ENCODE measurements at places on chromosomes 3 and 15. TPM values are rescaled to one million over a fixed set of nuclear protein-coding genes. Genes with fewer than 3 reads are reported as not detected.

DNA sequence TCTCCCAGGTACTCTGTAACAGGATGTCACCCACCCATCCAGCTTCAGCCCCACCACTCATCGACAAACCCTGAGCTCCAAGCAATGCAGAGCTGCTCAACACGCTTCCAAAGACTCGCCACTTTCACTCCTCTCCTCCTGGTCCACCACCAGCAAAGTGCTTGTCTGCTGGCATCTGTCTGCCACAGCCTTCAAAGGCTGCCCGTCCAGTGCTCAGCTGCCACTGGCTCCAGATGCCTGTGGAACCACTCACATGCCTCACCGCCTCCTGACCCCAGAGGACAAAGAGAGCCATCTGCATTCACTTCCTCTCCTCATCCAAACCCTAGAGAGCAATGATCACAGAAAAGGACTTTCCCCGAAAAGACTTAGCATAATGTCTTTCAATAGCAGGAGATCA, 109.5 kb upstream of the OCA2 start:
- no peaks in the 10 kb centered on the region for H3K4me1 ChIP-seq
- H3K36me3 ChIP-seq, result peaks cover 23% of the 10 kb centered on the region
- H3K27me3 ChIP-seq, result no peaks in the 10 kb centered on the region
- H3K4me3 ChIP-seq, result no peak overlapping the region

Gene DZIP3
- total RNA-seq, result 12.1 TPM

DNA sequence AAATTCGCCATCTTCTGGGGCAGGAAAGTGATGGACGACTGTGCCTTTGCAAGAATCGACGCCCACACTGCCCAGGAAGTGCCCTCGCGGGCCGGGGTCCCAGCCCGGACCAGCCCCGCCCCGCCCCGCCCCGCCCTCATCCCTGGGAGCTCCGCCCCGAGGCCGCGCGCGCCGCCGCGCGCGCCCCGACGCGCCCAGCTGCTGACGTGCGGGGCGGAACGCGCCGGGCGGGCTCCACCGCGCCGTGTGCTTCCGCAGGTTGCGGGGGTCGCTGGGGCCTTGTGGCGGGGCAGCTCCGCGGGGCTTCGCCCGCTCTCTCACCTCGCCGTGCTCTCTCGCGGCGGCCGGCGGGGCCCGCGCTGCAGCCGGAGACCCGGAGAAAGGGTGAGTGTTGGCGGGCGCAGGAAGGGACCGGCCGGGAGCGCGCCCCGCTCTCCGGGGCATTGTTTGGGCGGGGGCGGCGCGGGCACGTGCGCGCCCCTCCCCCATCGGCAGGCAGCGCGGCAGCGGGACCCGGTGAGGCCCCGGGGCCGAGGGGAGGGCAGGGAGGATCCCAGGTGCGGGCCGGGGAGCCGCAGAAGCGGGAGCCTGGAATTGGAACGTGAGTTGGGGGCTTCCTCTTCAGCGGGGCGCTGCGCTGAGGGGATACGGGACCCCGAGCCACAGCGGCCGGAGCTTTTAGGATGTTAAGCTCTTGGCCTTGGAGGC, at the start of gene YEATS2:
Gene YEATS2, plus strand, starts transcription at position 188 of the 708 bp plus-strand sequence. CDS start 17,366 bp downstream, outside the sequence.
- H3K27me3 ChIP-seq, result no peaks in the 10 kb centered on the region
- peak within 1 kb of the TSS; percentile 92 for H3K27ac ChIP-seq
- peaks cover 38% of the 10 kb centered on the region for H3K4me1 ChIP-seq
- peak within 1 kb of the TSS; percentile 96 for H3K4me3 ChIP-seq
- DNase-seq, result peak; percentile 93

GRCh38 chr3:2810723-2811122, 299.5 kb downstream of the IL5RA start:
- no peak overlapping the region for H3K27ac ChIP-seq
- no peaks in the 10 kb centered on the region for H3K27me3 ChIP-seq
- no peaks in the 10 kb centered on the region for H3K36me3 ChIP-seq
- H3K4me3 ChIP-seq, result no peak overlapping the region
- no peaks in the 10 kb centered on the region for H3K4me1 ChIP-seq

- no peak overlapping the region for H3K27ac ChIP-seq
- no peaks in the 10 kb centered on the region for H3K4me1 ChIP-seq
- DNase-seq, result no peak
- H3K4me3 ChIP-seq, result no peak overlapping the region
These were observed 80.6 kb downstream of the PCOLCE2 start for GRCh38 chr3:142808103-142808917.

Gene TMEM207
- total RNA-seq, result not detected

DNA sequence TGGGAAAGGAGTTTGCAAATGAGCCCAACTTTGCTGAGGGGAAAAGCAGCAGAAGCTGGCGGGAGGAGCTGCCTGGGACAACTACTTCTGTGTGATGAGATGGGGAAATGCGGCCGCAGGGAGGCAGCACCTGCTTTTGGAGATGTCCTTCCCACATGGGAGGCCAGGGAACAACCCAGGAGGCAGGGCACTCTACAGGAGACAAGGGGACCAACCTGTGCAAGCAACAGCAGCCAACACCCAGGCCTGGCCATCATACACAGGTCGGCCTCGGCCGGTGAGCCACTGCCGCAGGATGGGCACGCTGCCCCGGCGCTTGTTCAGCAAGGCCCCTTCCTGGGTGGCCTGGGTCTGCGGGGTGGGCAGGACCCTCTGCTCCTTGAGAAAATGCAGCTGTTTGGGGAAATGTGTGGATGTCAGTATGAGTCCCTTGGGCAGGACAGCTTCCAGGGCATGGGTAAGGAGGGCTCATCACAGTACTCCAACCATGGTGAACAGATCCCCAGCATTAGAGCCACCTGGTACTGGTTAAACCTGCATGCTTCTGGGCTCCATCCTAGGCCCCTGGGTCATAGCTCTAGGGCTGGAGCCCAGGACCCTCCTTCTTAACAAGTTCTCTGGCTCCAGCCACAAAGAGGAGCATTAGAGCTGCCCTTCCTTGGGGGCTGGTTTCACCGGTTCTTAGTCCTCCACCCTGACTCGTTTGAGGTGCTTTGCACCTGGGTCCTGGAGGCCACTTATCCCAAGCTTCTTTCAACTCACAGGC, 11.6 kb downstream of the EPB42 start:
- no peaks in the 10 kb centered on the region for H3K4me1 ChIP-seq
- peak; percentile 15 for DNase-seq
- no peak overlapping the region for H3K27ac ChIP-seq

GRCh38 chr3:184391266-184391665, 11.4 kb downstream of the CHRD start:
- H3K4me3 ChIP-seq, result no peak overlapping the region
- H3K4me1 ChIP-seq, result no peaks in the 10 kb centered on the region
- H3K36me3 ChIP-seq, result no peaks in the 10 kb centered on the region
- no peaks in the 10 kb centered on the region for H3K27me3 ChIP-seq
- H3K27ac ChIP-seq, result no peak overlapping the region
- DNase-seq, result no peak

DNA sequence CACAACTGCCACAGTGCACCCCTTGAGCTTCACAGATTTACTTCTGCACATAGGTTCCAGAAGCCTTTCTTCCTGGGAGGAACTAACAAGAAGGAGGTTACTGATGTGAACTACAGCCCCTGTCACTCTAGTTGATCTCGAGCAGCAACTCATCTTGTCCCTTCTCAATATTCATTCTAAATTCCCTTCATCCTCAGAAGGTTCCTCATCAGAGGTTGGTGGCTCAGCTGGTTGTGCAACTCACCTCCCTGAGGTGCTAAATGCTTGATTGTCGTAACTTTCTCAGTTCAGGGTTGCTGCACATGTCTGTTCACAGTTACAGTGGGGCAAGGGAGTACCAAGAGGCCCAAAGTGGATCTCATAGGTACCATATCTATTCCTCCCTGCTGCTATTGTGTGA, 5.7 kb upstream of the A4GNT start:
- H3K36me3 ChIP-seq, result no peaks in the 10 kb centered on the region
- DNase-seq, result no peak
- H3K4me1 ChIP-seq, result peaks cover 43% of the 10 kb centered on the region
- no peak overlapping the region for H3K4me3 ChIP-seq
- H3K27ac ChIP-seq, result no peak overlapping the region

DNA sequence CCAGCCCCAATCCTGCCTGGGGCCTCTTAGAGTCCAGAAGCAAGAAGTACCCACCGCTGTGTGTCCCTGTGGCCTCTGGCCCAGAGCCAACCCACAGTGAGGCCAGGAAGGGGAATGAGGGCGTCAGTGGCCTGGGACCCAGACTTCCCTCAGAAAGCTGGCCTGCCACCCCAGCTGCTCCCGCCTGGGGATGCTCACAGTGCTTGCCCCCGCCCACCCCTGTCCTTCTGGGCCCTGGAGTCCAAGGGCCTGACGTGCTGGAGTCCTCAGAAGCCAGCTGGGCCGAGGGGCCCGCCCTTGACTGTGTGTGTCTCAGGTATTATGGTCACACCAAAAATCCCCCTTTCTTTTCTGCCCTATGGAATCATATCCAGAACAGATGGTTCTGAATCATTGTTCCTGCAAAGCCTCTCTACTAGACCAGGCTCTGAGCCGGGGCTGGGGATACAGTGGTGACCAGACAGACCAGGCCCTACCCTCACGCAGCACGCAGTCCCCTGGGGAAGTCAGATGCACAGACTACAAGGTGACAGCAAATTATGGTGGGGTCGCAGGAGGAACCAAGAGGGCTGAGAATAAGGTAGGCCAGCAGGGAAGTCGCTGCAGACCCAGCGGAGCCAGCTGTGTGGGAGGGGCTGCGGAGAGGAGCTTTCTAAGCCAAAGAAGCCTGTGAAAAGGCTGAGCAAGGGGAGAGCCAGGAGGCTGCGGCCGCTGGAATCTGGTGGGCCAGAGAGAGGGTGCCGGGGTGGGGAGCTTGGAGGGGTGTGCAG, 99.1 kb downstream of the VGLL4 start:
- H3K4me3 ChIP-seq, result no peak overlapping the region
- H3K27ac ChIP-seq, result no peak overlapping the region
- peaks cover 26% of the 10 kb centered on the region for H3K4me1 ChIP-seq

- H3K36me3 ChIP-seq, result no peaks in the 10 kb centered on the region
- no peak overlapping the region for H3K4me3 ChIP-seq
- H3K4me1 ChIP-seq, result no peaks in the 10 kb centered on the region
- no peak overlapping the region for H3K27ac ChIP-seq
- no peak for DNase-seq
- no peaks in the 10 kb centered on the region for H3K27me3 ChIP-seq
These were observed 9.3 kb downstream of the GALNT15 start for GRCh38 chr3:16183601-16184270.

DNA sequence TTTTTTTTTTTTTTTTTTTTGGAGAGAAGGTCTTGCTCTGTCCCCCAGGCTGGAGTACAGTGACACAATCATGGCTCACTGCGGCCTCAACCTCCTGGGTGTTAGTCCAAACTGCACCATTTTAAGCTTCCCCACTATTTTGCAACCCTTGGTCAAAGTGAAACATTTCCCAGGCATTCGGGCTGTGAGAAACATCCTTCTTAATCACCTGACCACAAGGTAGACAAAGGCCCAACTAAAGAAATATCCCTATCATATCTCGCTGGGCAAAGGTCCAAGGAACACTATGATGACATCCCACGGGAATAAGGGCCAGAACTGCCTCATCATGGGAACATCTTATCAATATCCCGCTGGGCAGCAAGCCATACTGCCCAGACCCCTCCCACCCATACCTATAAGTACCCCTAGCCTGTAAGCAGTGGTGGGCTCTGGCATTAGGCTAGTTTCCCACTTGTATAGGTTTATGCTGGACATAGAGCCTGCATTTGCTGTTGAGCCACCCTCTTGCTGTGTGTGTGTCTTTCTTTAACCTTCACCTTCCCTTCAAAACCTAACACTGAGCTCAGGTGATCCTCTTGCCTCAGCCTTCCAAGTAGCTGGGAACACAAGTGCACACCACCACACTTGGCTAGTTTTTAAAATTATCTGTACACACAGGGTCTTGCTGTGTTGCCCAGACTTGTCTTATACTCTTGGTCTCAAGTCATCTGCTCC, 95.2 kb downstream of the SEMA5B start:
- no peaks in the 10 kb centered on the region for H3K36me3 ChIP-seq
- no peak for DNase-seq
- no peak overlapping the region for H3K27ac ChIP-seq
- no peak overlapping the region for H3K4me3 ChIP-seq
- H3K27me3 ChIP-seq, result no peaks in the 10 kb centered on the region

GRCh38 chr3:47661121-47661752, 82.6 kb upstream of the CSPG5 start:
- DNase-seq, result no peak
- no peak overlapping the region for H3K27ac ChIP-seq
- no peaks in the 10 kb centered on the region for H3K27me3 ChIP-seq
- H3K4me3 ChIP-seq, result no peak overlapping the region

Gene NMNAT3
- 4.5 TPM for total RNA-seq

Gene GRIP2
- total RNA-seq, result 1.9 TPM

DNA sequence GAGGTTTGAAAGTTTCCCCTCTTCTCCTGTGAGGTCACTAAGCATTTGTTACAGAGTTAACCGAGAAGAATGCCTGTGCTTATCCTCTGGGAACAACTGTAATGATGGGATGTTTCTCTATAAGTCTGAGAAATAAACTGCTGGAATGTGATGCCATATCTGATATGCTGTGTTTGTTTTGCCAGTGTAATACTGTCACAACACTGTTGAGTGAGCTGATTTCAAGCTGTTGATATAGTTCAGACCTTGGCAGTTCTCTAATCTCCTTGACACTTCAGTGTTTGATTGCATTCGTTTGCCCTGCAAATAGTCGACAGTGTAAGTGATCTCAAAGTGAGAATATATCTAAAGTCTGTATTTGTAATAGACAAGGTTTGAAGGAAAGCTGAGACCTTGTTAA, 73.3 kb downstream of the PTPRG start:
- no peak for DNase-seq
- H3K27me3 ChIP-seq, result no peaks in the 10 kb centered on the region
- H3K27ac ChIP-seq, result no peak overlapping the region
- peaks cover 17% of the 10 kb centered on the region for H3K4me1 ChIP-seq
- H3K4me3 ChIP-seq, result no peak overlapping the region

- no peak for DNase-seq
- H3K27ac ChIP-seq, result no peak overlapping the region
- no peak overlapping the region for H3K4me3 ChIP-seq
- H3K4me1 ChIP-seq, result no peaks in the 10 kb centered on the region
These were observed 3.7 kb downstream of the HRG start for GRCh38 chr3:186669378-186670084.

DNA sequence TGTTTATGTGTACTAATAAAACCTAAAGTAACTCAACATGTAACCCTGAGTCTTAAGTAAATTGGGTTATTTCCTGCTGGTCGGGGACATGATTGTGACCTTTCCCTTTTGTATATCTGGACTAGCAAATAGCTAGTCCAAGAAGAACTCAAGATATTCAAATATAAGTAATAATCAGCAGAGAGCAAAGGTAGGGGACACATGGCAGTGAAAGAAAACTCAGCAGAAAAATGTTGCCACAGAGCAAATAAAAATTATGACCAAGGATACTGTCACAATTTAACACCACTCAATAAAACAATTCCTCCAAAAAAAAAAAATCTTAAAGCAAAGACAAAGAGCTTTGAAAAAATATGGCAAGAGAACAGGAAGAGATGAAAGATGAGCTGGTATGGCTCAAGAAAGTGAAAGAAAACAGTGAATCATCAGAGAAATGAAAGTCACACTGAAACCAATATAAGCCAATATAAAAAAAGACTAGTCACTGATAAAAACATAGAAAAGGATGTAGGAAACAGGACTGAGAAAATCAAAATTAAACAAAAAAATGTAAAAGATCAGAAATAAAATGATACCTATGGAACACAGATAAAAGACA, 43.4 kb downstream of the HLTF start:
- no peak for DNase-seq
- H3K4me3 ChIP-seq, result no peak overlapping the region
- no peaks in the 10 kb centered on the region for H3K27me3 ChIP-seq
